Activated T-helper 1 cell treated with anti-CD3 and anti-CD28 coated beads, Interleukin-12 subunit alpha, Interleukin-12 subunit beta, Interleukin-2, Interleukin-4 antibody, amounts not matched to agents 30 ng/mL and 10 ng/mL and 1 ng/mL, durations not matched to agents 14 hours and 24 hours and 36 hours (primary cell): ENCODE measurements at places on chromosomes 13 and 19. TPM values are rescaled to one million over a fixed set of nuclear protein-coding genes. Genes with fewer than 3 reads are reported as not detected.

DNA sequence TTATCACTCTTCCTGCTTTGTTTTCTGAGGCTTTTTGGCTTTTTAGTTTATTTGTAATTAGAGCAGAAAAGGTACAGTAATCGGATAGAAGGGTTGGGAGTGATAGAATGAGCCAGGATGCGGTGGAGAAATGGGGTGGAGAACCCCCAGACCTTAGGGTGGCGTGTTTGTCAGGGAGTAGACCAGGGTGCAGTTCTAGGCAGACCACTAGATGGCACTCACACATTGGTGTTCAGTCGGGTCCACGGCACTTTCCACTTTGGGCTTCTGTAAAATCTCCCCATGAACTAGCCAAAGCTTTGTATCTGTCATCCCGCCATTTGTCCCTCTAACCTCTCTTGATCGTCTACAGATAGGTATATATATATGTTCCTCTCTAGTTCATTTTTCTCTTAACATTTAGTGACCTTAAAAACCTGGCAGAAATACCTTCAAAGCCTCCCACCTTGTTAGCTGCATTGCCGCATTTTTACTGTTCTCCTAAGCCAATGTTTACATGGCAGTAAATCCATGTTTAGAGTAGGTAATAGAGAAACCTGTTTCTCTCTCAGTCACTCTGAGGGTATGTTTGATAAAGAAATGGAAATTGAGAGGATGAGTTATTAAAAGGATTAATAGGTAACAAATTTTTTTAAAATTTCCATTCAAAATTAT is 154.9 kb downstream of the TM9SF2 start:
- peak; percentile 74 for DNase-seq

- DNase-seq = no peak
These were observed 317.3 kb upstream of the MAB21L1 start for GRCh38 chr13:35793823-35794222.

CHAF1A gene
- total RNA-seq = 106 and 107 TPM in 2 replicates

GRCh38 chr19:16367261-16367683 is 42.6 kb downstream of the KLF2 start:
- DNase-seq = peak; percentile 70

PGLYRP2 gene
- 0.07 TPM in 1 of 2 replicates, not detected in the other for total RNA-seq

DNA sequence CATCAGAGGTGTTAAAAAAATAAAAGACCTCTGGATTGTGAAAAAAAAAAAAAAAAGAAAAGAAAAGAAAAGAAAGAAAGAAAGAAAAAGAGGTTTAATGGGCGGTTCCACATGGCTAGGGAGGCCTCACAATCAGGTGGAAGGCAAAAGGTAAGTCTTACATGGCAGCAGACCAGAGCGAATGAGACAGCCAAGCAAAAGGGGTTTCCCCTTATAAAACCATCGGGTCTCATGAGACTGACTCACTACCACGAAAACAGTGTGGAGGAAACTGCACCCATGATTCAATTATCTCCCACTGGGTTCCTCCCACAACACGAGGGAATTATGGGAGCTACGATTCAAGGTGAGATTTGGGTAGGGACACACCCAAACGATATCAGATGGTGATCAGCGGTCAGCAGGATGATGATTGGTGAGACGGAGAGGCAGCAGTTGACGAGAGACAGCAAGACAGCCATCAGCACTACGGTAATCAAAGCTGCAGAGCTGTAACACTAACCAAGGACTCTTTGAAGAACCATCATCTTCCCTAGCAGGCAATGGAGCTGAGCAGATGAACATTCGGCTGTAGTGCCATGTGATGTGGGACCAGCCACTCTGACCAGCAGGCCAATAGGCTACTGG is 3.9 kb upstream of the CD209 start:
- DNase-seq = no peak

SERTM1 gene
- total RNA-seq = not detected in 2 replicates

- DNase-seq = peak; percentile 80
These were observed 547 bp upstream of the INTS6 start for GRCh38 chr13:51453207-51453958.

DNA sequence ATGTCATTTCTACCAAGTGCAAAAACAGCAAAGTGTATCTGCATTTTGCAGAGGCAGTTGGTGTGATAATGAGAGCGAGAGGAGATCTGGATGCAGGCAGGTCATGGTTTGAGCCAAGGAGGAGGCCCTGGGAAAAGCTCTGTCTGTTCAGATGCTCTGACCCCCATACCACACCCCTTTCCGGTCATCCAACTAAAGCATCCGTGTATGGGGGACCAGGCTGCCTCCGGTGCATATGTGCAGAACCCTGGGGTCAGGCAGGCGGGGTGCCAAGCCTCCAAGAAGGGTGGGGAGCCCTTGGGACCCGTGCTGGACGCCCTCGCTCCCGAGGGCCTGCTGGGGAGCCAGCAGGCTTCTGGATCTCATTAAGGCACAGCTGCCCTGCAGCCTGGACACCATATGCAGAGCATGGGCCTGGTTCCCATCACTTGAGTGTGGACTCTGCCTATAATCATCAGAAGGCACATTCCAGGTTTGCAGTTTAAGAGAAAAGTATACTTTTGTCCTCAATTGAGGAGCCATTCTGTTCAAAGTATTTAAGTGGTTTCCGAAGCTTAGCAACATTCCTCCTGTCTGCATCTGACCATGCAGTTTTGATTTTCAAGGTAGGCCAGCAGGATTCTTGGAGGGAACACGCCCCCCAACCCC is 56.1 kb downstream of the ALOX5AP start:
- no peak for DNase-seq

GRCh38 chr13:108113407-108113806 is 101.9 kb downstream of the LIG4 start:
- no peak for DNase-seq

DNA sequence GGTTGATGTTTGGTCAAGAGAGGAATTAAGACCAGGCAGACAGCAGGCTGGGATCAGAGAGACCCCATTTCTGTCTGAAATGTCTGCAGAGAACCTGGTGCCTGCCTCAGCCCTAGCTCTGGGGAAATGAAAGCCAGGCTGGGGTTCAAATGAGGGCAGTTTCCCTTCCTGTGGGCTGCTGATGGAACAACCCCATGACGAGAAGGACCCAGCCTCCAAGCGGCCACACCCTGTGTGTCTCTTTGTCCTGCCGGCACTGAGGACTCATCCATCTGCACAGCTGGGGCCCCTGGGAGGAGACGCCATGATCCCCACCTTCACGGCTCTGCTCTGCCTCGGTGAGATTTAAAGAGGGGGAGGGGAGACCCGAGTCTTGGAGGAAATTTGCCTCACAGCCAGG is at the start of gene LILRB4:
LILRB4 (plus strand) TSS at position 256 of the 400 bp plus-strand sequence; CDS start at position 305, 49 bp downstream.
- no peak for DNase-seq

PTGER1 gene
- 0.44 and 0.78 TPM in 2 replicates for total RNA-seq

- no peak for DNase-seq
These were observed 286.8 kb downstream of the SLITRK6 start for GRCh38 chr13:85512421-85512820.

KANK3 gene
- total RNA-seq = 0.86 and 1.4 TPM in 2 replicates

DNA sequence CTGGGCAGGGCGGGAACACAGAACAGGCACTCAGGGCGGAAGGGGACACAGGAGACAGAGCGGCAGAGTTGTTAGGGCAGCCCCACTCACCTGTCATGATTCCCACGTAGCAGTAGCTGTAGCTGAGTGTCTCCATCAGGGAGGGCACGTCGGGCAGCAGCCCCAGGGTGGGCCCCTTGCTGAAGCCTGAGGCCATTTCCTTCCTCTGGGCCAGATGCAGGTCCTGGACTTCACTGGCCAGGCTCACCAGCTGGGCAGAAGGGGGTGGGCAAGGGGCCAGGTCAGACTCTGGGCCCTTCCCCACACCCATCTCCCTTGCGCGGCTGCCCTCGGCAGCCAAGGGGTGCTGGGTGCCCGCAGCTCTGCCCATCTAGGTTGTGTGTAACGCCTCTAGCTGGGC is 5.9 kb downstream of the MBOAT7 start:
- DNase-seq = no peak

ZFR2 gene
- 0.39 TPM in 1 of 2 replicates, not detected in the other for total RNA-seq

DNA sequence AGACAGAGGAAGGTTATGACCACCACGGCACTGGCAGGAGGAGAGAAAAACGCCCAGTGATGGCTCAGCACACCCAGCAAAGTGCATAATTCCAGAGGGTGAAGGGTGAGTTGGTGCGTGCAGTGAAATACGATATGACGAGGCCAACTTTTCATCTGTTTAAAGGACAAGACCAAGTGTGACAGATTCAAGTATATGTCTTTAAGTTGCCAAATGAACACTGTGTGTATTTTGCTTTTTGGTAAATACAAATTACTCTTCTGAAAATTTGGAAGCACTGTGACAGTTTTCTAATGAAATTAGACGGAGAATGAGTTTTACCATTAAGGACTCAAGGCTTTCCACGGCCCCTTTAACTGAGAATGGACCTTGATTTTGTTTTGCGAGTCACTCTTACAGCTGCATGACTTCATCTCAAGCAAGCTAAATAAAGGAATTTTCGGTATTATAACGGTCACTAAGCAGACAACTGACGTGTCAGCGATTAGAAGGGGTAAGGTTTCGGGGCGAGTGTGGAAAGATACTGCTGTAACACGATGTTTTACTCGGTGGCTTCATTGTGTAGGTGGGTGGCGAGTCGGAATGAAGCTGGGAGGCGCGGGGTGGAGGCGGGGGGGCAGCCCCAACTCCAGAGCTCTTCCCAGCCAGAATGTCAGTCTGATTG is 22.8 kb downstream of the COL4A2 start:
- no peak for DNase-seq
